ENCODE measurements at places on chromosomes 1 and 21.

- DNase-seq, result peak; percentile 92
Measured at GRCh38 chr1:155000726-155001424, 1.7 kb upstream of the ZBTB7B start.

- peak; percentile 30 for DNase-seq
Measured at GRCh38 chr1:94025383-94026340, 95.3 kb downstream of the ABCA4 start.

DNA sequence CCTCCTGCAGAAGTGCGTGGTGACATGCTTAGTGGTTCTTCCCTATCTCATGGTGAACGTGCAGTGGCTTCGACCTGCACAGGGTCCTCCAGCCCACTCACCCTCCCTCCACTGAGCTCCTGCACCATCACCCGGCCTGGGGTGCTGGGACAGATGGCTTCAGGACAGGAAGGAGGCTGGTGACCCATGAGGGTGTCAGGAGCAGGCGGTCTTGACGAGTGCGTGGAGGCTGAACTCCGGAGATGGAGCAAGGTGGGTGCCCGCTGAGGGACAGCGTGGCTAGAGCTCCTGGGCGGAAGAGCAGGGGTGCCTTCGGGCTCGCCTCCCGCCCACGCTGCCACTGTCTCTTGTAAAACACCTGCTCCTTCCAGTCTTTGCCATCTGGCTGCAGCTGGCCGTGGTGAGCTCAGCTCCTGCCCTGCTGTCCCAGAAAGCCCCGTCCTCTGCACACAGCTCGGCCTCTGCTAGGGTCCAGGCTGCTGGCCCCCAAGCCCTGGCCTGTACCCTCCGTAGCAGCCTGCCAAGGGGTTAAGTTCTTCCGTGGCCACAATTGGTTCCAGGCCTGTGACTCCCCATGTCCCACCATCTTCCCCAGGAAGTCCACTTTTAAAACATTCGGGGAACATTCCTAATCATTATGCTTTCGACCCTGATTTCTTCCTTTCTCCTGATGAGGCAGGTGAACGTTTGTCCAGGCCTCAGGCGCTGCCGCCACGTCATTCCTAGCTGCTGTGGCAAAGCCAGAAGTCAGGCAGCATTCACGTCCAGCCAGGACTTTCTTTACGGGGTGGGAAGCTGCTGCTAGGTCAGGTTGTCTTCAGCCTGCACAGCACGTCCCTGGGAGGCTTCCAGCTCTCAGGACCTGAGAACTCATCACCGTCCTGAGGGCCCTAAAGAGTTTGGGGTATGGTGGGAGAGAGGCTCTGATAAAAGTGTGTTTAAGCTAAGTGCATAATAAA is 8.1 kb downstream of the KRTAP10-1 start:
- no peak for DNase-seq

DNA sequence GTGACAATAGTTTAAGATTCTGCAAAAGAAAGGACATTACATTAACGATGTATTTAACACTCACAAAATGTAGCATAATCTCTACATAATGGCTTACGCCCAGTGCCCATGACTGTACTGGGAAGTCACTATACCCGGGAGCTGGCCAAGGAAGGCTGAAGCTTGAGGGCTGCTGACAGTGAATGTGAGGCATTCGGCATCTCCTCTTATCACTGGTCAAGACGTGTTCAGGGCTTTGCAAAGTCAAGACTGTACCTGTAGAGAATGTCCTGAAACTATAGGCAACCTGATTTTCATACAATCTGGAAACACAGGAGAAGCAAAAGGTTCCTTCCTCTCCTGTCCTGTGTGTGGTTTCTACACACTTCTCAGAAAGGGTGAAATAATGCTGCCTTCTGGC is 12.7 kb upstream of the IFNGR2 start:
- no peak for DNase-seq

DNA sequence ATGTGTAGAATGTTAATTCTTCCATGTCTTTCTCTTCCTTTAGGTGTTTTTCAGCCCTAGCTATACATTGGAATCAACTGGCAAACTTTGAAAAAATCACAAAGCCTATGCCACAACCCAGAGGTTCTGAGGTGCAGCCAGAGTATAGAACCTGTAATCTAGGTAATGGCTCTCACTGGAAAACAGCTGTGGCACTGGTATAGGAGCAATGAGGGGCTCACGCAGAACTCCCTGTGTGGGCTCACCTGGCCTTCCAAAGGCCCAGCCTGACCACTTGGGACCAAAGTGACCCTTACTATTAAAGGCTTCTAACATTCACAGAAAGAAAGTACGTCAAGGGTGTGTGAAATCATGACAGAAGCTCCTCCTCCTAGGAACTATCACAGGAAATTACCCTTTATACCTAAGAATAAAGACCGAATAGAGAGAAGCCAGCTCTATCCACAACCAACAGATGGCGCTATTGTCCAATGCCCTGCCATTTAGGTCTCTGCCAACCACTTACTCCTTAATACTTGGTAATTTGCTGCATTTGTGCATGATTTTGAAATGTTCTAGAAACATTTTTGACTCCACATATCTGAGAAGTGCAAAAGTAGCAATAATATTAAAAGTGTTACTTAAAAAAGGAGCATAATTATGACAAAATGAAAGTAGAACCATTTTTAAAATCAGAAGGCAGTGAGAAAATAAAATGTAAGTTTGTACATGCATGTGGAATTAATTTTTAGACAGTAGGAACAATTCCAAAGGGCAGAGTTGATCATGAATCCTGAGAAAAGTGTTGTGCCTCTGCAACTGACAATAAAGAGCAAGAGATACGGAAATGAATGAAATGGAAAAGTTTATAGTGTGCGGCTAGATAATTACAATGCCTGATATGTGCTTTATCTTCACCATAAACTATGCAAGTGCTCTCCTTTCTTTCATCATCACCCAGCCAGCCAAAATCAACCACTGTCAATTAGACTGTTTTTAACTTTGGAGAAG is 93.1 kb upstream of the HAO2 start:
- peak; percentile 42 for DNase-seq

GRCh38 chr1:11787251-11787803 is 18.4 kb downstream of the MTHFR start:
- DNase-seq, result peak; percentile 54

DNA sequence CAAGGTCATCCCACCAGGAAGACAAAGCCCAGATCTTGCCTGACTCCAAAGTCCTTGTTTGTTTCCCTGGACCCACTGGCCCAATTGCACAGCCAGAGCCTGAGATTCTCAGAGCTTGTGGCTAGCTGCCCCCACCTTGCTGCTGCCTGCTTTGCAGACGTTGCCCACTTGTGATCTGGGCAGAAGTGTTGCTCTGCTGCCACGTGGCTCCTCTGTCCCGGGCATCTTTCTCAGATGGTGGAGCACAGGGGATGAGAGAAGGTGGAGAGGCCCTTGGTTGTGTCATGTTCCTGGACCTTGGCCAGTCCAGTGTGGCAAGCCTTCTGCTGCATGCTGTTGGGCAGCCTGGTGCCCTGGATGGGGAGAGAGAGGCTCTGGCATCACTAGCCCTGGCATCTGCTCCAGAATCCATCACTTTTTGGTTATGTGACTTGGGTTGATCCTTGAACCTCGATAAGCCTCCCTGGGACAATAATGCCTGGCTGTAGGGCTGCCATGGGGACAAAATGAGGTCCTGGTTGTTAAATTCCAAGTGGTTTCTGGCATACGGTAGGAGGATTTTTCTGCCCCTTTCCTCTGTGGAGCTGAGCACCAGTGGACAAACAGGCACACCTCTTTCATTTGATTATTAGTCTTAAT is 1.5 kb upstream of the NR0B2 start:
- no peak for DNase-seq

GRCh38 chr1:248853663-248854375 is 5.1 kb downstream of the ZNF692 start:
- DNase-seq, result no peak

- DNase-seq, result no peak
Measured at GRCh38 chr1:181352695-181353094, 130.6 kb upstream of the CACNA1E start.
